ENCODE measurements at places on chromosomes 6 and 20.

- DNase-seq: no peak
Measured at GRCh38 chr6:109747221-109747620, 56.1 kb downstream of the FIG4 start.

DNA sequence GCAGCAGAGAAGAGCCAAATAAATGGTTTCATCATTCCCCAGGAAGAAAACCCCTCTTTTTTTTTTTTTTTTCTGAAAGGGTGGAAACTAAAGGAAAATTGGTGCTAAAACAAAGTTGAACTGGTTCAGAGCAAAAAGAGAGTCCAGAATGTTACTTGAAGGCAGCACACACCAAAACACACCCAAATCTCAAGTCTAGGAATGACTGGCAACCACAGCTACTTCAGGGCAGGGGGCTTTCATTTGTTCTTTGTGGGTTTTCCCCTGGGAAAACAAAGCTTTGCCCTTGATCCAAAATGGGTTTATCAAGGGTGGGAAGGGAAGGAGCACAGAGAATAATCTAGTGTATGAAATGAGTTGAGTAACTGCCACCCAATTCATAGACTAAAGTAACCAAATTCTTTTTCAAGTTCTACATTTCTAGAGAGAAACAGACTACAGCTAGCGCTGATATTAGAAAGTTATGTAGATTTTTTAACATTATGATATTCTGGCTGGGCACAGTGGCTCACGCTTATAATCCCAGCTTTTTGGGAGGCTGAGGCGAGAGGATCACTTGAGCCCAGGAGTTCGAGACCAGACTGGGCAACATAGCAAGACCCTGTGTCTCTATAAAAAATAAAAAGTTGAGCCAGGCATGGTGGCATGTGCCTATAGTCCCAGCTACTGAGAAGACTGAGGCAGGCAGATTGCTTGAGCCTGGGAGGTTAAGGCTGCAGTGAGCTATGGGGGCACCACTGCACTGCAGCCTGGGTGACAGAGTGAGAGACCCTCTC is 119.8 kb downstream of the NFATC2 start:
- DNase-seq: no peak

- DNase-seq: no peak
Measured at GRCh38 chr6:52221302-52221701, 23.0 kb downstream of the IL17F start.

GRCh38 chr20:24700166-24700860 is 230.9 kb downstream of the SYNDIG1 start:
- DNase-seq: no peak

GRCh38 chr6:56856036-56856580 is 98.8 kb upstream of the BEND6 start:
- DNase-seq: no peak

DNA sequence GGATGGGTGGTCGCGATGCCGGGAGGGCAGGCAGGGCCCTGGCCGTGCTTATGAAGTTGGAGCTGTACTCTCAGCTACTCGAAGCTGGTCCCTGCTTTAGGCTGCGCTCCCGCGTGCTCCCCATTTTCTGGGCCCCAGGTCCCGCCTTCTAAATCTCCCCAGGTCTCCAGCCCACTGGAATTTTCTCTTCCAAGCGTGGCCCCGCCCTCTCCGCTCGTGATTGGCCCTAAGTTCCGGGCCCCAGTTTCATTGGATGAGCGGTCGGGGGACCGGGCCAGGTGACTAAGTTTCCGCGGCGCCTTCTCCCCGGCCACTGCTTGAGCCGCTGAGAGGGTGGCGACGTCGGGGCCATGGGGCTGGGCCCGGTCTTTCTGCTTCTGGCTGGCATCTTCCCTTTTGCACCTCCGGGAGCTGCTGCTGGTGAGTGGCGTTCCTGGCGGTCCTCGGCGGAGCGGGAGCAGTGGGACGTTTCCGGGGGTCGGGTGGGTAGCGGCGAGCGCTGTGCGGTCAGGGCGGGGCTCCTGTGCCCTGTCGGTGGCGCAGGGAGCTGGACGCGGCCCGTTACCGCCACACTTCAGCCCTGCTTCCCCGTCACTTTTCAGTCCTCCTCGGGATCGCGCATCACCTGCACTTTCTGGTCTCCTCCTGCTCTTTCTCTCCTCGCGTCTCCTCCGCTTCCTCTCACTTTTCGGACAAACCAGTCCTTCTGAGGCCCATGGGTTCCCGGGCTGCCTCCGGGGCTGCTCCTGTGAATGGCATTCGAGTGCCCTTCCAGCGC is at the start of gene MICA:
Gene MICA (plus strand): TSS at position 313 of the 778 bp plus-strand sequence. CDS start 38 bp downstream, at position 351.
- DNase-seq: peak; percentile 81

GRCh38 chr6:144334150-144334708 is 49.1 kb downstream of the UTRN start:
- no peak for DNase-seq

DNA sequence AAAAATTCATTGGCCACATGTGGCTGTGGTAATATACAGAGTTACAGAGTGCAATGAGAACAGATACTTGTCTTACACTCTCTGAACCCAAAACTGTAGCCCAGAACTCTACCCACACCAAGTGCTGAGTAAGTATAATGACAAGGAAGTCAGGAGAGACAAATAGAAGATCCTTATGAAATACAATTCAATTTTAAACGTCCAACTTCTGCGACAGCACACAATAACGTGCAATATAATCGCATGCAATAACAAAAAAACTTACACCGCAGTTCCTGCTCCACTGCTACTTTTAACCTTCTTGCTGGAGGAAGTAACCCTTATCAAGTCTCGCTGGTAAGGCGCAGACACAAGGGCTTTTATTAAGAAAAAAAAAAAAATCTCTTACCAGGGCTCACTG is 881 bp downstream of the SFT2D1 start:
- no peak for DNase-seq

- no peak for DNase-seq
Measured at GRCh38 chr6:137820952-137821351, 46.1 kb upstream of the TNFAIP3 start.

- DNase-seq: no peak
Measured at GRCh38 chr6:6246544-6246943, 73.9 kb downstream of the F13A1 start.

DNA sequence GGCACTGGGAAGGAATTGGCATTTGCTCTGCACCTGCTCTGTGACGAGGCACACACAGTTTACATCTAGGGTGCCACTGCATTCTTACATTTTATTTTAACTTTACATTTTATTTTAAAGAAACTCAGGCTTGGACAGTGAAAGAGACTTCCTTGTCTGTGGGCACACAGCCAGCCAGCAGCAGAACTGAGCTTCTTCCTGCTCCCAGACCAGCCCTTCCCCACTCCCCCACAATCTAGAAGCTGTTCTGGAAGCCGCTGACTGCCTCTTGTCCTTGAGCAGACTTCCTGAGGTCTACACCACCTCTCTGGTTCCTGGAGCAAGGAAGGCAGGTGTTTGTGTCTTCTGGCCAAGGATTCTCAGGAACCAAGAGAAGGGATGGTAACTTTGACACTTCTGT is 27.9 kb upstream of the CD93 start:
- DNase-seq: no peak

GRCh38 chr20:8545212-8545611 is 413.1 kb downstream of the PLCB1 start:
- no peak for DNase-seq

- DNase-seq: no peak
Measured at GRCh38 chr6:126672649-126673048, 332.7 kb downstream of the CENPW start.

- peak; percentile 57 for DNase-seq
Measured at GRCh38 chr6:138086573-138087196, 20.5 kb downstream of the PERP start.

DNA sequence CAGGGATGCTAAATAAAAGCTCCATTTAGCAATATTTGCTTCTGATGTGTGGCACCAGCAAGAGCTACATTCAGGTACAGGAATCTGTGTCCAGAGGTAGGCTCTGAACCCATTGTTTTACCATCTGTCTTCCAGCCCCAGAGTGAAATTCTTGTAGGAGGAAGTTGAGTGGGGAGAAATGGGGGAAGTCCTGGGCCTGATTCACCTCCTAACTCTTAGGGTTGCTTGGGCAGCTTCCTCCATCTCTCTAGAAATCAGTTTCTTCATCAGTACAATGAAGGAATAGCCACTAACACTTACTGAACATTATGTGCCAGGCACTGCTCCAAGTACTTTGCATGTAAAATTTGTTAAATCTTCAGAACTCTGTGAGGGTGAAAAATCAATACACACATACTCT is 35.1 kb upstream of the TSPYL1 start:
- DNase-seq: no peak

DNA sequence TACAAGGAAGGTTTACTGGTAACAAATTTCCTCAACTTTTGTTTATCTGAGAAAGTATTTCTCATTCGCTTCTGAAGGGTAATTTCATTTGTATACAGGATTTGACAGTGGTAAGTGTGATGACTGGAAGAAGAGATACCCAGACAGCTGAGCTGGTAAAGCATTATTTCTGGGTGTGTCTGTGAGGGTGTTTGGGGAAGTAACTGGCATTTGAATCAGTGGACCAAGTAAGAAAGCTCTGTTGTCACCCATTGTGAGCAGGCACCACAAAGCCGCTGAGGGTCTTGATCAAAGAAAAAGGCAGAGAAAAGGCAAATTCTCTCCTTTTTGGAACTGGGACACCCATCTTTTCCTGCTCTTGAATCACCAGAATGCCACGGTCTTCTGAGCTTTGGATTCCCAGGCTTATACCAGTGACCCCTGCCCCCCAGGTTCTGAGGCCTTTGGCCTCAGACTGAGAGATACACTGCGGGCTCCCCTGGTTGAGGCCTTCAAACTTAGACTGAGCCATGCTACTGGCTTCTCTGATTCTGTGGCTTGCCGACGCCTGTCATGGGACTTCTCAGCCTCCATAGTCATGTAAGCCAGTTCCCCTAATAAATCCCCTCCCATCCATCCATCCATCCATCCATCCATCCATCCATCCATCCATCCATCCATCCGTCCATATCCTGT is 10.5 kb upstream of the HUS1B start:
- DNase-seq: no peak

GRCh38 chr20:8267009-8267408 is 134.9 kb downstream of the PLCB1 start:
- DNase-seq: no peak

GRCh38 chr20:2379511-2380229 is 1.0 kb upstream of the TGM6 start:
- no peak for DNase-seq

DNA sequence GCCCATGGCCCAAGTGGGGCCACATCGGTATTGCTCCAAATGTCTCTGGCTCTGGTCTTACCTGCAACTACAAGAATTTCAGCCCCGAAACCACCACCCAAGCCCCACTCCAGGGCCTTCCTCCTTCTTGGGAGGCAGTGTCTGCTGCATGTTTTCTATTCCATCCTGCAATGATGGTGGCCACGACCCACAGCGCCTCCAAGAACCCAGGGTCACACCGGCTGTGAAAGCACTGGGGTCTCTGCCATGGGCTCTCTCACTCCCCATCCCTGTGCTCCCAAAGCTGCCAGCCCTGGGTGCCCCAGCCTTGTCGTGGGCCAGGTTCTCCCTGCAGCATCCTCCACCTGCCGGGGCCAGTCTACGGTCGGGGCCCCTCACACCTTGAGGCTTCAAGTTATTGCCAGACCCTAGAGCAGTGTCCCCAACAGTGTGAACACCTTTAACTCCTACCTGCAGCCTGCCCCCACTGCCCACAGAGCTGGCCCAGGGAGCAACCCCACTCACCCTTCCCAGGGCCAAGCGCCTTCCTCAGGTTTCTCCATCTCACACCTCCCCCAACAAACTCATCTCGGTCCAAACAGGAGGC is 115.4 kb downstream of the JPH2 start:
- DNase-seq: no peak

- DNase-seq: no peak
Measured at GRCh38 chr6:42110683-42111082, 31.7 kb downstream of the C6orf132 start.

DNA sequence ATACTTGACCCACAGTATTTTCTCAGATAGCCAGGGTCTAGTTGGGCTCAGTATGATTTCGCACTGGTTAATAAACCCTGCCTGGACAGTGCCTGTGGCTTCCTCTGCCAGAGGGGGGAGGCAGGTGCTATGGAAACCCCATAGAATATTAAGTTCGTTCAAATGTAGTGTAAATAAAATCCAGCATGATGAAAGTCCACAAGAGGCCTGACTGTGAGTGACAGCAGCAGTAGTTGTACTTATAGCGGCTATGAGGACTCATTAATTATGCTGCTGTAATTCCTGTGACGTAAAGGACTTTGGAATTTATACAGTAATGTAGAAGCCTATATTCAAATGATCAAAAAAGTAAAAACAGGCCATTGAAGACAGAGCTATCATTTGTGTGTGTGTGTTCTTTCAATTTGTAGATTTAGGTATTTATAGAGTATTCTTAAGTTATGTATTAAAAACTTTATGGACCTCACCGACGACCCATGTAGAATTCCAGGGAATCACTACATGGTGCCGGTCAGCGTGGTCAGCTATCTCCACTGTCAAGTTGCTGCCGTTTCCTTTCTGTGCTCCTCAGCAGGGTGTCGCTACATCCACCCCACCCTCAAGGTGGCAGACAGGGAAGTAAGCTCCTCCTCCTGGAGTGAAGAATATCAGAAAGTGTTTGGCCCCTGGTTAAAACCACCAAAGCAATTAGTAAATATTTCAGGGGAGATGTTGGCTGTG is 10.0 kb downstream of the PYGB start:
- DNase-seq: no peak

DNA sequence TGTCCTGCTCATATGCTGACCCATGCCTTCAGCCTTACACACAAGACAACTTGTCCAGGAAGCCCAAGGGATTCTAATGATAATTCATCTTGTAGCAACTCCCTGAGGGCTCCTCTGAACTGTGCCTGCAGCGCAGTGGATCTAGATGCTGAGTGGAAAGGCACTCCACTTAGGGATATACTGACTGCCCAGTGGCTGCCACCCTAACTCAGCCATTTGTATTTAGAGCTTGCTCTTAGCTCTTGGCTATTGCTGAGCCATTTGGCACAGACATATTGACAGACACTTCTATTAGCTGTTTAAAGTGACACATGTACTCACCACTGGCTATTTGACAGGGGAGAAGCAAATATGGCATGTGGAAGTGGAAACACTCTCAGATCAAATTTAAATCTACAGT is 278.3 kb upstream of the SGK1 start:
- DNase-seq: no peak

DNA sequence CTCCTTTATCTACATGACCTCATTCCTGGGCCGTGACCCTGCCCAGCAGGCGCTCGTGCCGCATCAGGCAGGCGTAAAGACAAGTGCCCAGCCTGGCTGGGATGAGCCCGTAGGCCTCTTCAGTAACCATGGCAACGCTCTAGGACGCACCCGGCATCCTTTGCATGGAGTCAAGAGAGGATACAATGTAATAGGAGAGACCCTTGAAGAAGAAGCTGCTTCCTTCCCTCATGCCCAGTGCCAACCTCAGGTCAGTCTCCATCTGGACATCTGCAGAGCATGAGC is 5.0 kb upstream of the LSM14B start:
- no peak for DNase-seq

GRCh38 chr6:149025061-149025460 is 278.2 kb downstream of the UST start:
- DNase-seq: no peak

DNA sequence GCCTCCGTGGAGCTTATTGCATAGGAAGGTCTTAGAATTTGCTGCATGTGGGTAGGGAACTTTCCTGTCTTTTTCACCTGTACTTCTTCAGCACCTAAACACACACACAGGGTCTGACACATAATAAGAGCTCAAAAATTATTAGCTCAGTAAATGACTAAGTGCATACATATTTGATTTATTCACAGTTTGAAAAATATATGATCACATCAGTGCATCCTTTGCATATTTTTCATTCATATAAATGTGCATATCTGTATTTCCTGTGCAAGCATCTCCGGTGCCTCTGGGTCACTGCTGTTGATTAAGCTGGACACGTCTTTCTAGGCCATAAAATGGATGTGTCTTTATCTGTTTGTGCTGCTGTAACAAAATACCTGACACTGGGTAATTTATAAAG is 234.7 kb downstream of the UST start:
- DNase-seq: no peak

All from HEK293T (cell line).